ENCODE measurements at places on chromosomes 4 and X.

GRCh38 chr4:157014621-157015591 lies 43.3 kb upstream of the PDGFC start:
- no peak for DNase-seq

DNA sequence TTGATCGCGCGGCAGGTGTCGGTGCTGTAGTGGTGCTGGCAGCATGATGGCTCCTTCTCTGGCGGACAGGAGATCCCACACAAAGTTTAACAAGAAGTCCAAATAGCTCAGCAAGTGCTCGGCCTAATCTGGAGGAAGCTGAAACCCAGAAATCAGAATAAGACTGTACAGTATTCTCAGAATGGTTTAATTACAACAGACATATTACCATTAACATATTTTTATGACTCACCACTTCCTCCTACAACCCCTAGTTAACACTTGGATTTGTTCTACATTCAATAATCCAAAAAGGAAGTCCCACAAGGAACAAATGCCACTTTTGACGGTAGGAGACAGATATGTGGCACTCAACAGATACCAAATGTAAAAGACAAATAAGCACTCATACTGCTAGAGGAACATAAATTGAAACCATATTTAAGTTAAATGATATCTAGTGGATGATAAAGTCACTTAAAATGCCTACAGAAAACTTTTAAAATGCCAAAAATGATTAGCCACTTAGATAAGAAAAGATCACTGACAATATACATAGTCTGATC lies 91.2 kb downstream of the HUWE1 start:
- no peak for DNase-seq

- no peak for DNase-seq
Measured at GRCh38 chr4:186939226-186939625, 215.6 kb upstream of the FAT1 start.

- DNase-seq, result no peak
Measured at GRCh38 chrX:136322064-136322463, 21.3 kb downstream of the ADGRG4 start.

GRCh38 chr4:122665161-122665929 lies 44.5 kb upstream of the IL21 start:
- DNase-seq, result no peak

DNA sequence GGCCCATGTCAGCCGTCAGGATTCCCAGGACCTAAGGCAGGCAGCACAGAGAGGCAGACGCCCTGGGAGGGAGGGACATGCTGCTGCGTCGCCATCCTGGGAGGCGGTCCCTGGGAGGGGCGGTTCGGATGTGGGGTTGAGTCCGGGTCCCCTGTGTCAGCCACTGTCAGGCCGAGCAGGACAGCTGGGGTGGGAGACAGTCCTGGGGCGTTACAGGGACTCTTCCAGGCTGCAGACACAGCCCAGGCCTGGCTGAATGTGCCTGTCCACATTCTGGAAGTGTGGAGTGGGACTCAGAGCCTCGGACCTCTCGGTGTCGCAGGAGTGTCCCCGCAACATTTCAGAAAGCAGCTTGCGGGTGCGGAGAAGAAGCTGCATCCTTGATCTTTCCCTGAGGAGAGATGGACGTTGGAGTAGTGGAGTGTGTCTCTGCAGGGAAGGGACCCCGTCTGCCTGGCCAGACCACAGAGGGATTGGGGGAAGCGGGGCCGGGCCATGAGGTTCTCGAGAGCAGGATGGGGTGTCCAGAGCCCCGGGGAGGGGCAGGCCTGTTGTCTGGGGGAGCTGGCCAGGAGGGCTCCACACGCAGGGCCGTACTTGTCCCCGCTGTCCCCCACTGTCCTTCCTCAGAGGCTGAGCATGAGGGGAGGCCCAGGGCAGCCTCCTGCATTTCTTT lies 6.1 kb downstream of the AKAP17A start:
- DNase-seq, result no peak

GRCh38 chr4:76198411-76199237 lies 15.0 kb downstream of the SCARB2 start:
- DNase-seq, result no peak

DNA sequence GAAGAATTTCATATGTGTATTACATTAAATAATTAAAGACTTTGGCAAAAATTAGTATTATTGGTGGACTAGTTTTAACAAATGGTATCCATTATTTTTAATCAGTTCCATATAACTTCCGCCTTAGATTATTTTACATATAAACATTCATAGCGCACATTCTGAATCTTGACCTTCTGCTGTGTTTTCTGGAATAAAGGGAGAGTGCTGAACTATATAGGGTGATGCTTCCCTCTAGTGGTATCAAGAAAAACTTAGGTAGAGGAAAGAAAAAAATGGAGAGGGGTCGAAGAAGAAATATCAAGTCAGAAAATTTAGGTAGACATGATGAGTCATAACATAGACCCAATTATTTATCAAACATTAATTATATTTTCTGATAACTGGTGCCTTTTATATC lies 155.6 kb upstream of the PACRGL start:
- DNase-seq, result no peak

DNA sequence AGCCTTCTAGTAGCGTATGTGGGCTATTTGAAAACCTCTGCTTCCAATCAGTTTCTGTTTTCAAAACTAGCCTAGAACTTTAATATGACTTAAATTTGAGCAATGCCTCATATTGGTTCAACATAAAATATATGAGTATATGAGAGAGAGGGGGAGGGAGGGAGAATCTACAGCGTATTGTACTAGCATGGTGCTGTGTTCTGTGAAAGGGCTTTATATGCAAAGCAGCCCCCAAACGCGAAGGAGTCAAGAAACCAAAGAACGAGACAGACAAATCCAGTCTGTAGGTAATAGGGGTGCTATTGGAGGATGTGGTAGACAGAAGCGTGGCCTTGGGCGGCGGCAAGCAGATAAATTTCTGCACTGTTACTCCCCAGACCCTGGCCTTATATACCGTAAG lies 784 bp upstream of the ANXA5 start:
- DNase-seq, result no peak

DNA sequence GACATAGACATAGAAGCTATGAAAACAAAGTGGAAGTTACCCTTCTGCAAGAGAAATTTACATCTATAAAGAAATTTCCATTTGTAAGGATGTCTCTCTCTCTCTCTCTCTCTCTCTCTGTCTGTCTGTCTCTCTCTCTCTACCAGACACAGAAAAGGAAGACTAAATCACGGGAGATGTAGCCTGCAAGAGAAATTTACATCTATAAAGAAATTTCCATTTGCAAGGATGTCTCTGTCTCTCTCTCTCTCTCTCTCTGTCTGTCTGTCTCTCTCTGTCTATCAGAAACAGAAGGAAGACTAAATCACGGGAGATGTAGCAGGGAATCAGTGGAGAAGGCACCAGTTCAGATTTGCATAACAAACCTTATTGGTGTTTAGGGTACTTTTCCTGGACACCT lies 65.6 kb upstream of the CTSO start:
- DNase-seq, result no peak

- DNase-seq, result no peak
Measured at GRCh38 chr4:101037938-101038413, 309.4 kb downstream of the PPP3CA start.

Data from stimulated activated CD8-positive, alpha-beta memory T cell treated with anti-CD3 and anti-CD28 coated beads, Interleukin-7, amount 100 ng/mL, for 48 hours (primary cell).